ENCODE measurements at places on chromosomes 5 and 9.

DNA sequence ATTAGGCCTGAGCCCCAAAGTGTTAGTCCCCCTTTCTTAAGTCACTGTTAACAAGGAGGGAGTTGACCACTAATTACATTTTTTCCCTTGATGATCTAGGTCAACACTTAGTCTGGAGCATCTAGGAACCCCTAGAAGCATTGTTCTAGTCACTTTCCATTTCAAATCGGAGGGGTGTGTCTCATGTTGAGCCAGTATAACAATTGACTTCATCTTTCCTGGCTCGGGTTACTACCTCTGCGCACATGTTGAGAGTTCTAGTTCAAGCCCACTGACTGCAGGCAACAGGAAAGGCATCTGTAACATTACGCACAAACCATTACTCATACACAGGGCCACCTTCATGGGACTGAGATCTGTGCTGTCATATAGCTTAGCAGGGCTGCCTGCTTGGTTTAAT lies 164.9 kb downstream of the NTRK2 start:
- DNase-seq, result no peak

DNA sequence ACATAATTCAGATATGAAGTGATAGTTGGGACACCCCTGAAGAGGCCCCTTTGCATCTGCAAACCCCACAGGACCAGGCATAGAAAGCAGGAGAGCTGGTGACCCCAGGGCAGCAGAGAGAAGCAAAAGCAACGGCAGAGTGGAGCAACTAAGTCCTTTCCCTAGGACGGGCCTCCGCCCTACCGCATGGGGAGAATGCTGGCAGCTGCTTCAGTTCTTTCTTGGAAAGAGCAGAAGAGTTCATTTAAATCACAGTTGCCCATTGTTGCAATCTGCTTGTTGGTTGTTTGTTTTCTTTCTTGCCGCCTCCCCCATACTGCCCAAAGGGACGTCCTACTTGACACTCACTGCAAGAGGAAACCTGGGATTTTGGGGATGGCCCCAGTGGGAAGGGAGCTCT lies 126.2 kb downstream of the ADAMTS16 start:
- DNase-seq, result no peak

DNA sequence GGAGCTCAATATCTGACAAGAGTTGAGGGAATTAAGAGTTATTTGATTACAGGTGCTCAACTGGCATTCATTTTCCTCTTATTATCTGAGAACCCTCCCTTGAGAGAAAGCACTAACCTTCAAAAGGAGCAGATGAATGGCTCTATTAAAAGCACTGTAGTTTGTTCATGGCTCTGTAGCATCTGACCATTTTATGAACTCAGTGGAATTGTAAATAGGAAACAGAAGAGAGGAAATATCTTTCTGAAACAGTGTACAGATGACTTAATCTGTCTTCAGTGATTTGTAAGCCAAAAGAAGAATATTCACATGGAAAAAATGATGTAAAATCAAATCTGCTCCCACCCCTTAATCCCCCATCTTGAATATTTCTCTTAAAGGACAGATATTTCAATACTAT lies 810.4 kb upstream of the GRAMD2B start:
- no peak for DNase-seq

GRCh38 chr9:4690144-4690543 lies 10.8 kb downstream of the CDC37L1 start:
- DNase-seq, result no peak

GRCh38 chr9:89409466-89409865 lies 88.4 kb downstream of the SEMA4D start:
- no peak for DNase-seq

DNA sequence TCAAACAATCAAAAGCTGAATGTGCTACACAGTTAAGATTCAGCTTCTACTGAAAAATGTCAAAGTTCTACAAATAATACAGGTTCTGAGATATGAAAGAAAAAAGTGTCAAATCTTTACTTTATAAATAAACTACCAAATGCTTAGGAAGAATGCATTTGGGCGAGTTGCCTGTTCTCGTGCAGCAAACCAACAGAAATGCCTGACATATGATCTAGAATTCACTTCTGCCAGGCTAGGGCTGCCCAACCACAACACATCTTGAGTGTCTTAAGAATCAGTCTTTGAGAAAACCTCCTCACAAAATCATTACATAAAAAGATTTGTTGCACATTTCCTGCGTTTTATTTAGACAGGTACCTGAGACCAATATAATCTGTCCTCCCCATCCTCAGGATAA lies 42.2 kb downstream of the ANKH start:
- no peak for DNase-seq

DNA sequence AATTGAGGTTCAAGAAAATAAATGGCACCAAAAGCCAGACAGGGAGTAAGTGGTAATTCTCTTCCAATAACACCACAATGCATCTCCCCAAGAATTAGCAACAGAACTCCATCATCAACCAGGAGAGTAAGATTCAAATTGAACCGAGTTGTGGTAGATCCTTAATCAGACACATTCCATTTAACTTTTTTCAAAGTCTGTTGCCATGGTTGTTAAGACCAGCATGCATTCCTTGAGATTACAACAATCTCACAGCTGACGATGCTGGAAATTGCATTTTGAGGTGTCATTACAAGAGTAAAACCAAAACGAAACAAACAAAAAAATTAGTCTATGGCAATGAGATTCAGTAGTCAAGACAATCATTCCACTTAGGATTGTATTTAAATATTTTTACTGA lies 78.9 kb upstream of the ZNF462 start:
- DNase-seq, result no peak

- DNase-seq, result no peak
These were observed 11.1 kb downstream of the PIK3R1 start for GRCh38 chr5:68226546-68227073.

- DNase-seq, result no peak
These were observed 471 bp upstream of the GHR start for GRCh38 chr5:42422656-42423280.

DNA sequence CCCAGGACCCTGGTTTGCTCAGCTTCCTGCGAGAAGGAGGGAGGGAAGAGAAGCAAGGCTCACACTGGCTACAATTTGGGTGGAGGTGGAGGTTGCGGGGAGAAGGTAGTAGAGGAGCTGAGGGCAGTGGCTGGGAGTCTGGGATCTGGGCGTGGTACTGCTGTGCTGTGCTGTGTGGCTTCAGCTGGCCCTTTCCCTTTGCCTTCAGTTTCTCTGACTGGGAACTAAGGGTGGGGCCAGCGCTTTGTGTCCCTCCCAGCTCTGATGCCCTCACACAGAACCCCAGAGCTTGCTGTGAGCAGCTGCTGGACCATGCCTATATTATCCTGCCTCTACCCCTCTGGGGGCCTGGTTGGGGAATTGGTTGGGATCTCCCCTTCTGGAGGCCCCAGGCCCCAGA lies 60.9 kb downstream of the RGS3 start:
- DNase-seq, result no peak

GRCh38 chr5:101637599-101637998 lies 658.5 kb downstream of the SLCO4C1 start:
- no peak for DNase-seq

GRCh38 chr5:110880413-110880812 lies 141.6 kb downstream of the SLC25A46 start:
- no peak for DNase-seq

GRCh38 chr9:93667627-93668026 lies 91.2 kb downstream of the PHF2 start:
- peak; percentile 4 for DNase-seq

- DNase-seq, result no peak
These were observed 14.0 kb downstream of the MTRR start for GRCh38 chr5:7882926-7883325.

DNA sequence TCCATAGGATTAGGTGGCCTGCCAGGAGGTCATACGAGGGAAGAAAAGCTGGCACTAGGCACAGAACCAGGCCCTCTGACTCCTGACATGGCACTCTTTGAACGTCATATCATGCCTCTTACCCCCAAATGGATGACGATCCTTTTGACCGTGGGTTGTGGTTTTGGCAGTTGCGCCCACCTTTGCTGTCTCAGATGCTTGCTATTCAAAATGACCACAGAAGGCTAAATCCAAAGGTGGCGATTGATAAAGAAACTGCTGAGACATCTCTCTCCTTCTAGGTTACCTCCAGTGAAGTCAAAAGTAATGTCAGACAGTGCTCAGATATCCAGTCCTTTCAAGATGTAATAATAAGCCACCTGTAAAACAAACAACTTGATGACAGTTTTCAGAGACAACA lies 385.0 kb downstream of the EFNA5 start:
- DNase-seq, result no peak

DNA sequence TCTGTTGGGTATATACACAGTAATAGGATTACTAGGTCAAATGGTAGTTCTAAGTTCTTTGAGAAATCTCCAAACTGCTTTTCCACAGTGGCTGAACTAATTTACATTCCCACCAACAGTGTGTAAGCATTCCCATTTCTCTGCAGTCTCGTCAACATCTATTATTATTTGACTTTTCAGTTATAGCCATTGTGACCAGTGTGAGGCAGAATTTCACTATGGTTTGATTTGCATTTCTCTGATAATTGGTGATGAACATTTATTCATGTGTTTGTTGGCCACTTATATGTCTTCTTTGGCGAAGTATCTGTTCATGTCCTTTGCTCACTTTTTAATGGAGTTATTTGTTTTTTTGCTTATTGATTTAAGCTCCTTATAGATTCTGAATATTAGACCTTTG lies 596.2 kb upstream of the DAB2 start:
- no peak for DNase-seq

DNA sequence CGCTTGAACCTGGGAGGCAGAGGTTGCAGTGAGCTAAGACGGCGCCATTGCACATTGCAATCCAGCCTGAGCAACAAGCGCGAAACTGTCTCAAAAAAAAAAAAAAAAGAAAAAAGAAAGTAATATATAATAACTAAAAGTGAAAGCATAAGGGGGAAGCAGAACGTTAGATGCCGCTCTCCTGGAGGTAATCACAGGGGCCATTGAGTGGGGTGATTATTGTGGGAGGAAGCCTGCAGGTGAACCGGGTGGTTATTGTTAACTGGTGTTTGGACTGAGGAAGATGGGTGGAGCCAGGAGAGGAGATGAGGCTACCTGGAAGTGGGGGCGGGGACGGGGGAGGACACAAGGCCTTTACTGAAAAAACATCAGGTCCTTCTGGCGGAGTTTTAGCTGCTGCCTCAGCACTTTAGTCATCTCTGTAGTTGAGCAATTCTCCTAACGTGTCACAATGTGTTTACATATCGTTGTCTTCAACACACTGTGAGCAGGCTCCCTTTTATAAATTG lies 5.3 kb upstream of the TJP2 start:
- DNase-seq, result peak; percentile 53

DNA sequence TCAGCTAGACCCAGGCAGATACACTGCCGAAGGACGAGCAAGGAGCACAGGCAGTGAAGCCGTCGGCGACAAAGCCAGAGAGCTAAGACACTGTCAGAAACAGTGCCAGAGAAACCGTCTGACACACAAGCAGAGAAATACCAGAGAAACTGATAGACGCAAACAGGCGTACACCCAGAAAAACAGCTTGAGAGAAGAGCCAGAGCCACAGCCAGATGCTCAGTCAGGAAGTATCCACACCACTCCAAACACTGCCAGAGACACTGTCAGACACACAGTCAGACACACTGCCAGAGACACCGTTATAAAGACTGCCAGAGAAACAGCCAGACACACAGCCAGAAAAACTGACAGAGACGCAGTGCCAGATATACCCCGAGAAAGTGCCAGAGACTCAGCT lies 19.1 kb downstream of the CNTFR start:
- no peak for DNase-seq

DNA sequence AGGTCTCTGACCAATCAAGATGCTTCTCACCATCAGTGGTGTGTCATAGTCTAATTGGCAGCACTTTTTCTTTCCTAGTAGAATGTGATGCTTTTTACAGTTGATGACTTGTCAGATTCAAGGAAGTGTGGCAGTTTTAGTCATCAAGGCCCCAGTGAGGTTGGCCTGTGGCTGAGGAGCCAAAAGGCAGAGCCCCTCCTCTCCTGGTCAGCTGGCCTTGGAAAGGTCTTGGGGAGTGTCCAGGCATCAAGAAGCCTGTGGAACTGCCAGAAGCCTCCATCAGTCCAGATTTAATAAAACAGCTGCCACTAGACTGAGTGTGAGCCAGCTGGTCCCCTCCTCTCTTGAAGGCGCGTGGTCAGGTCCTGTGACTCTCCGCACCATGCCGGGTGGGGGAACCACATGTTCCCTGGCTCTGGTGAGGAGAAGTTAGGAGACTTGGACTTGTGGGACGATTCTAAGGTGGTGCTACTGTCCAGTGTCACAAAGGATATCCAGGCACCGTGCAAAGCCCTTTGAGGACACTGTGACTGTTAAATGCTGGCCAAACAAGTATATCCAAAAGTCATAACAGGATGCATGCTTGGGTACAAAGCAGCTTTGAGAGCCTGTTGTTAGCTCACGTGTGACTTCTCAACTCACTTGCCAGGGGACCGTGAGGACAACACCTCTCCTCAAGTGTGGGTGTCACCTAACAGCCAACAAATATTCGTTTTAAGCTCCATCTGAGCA lies 6.1 kb upstream of the ANGPTL2 start:
- no peak for DNase-seq

- DNase-seq, result no peak
These were observed 68.4 kb upstream of the GARNL3 start for GRCh38 chr9:127195976-127196825.

DNA sequence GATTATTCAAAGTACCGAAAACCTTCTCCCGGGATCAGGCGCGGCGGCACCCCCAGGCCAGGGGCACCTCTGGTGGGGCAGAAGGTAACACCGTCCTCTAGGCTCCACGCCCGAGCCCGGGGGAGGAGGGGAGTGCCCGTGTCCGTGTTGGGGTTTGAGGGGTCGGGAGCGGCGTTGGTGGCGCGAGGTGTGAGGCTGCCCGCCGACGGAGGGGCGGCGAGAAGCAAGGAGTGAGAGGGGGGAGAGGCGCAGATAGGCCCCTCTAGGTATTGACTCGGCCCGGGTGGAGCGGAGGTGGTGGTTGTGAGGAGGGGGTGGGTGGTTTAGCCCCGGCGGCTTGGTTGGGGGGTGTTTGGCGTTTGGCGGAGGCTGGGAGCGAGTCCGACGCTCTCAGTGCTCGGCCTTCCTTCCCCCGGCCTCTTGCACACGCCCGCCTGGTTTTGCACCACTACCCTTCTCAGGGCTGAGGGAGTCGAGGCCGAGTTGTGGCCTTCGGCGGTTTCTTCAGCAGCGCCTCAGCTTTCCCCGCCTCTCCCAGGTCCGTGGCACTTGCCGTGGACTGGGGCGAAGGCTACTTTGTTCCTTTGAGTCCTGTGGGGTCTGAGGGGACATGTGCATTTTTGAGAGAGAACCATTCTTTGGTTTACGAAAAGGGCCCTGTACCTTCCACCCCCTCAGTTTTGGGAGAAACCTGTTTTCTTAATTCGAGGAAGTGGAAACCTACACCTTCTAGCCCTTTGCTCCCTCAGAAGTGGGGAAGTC lies 450 bp downstream of the GPBP1 start:
- DNase-seq, result no peak

DNA sequence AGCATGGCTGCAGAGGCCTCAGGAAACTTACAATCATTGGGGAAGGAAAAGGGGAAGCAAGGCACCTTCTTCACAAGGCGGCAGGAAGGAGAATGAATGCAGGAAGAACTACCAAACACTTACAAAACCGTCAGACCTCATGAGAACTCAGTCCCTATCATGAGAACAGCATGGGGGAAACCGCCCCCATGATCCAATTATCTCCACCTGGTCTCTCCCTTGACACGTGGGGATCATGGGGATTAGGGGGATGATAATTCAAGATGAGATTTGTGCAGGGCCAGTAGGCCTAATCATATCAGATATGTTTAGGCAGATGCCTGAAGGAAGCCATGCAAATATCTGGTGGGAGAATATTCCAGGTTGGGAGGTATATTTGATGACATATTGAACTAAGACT lies 1176.4 kb upstream of the CDH18 start:
- DNase-seq, result no peak

All from WTC11 (cell line).